ENCODE measurements at places on chromosomes 7 and 10.

GRCh38 chr10:53108317-53108934 is 335.8 kb upstream of the MBL2 start:
- no peak for DNase-seq

- DNase-seq = no peak
These were observed 66.9 kb downstream of the ANLN start for GRCh38 chr7:36456548-36456947.

DNA sequence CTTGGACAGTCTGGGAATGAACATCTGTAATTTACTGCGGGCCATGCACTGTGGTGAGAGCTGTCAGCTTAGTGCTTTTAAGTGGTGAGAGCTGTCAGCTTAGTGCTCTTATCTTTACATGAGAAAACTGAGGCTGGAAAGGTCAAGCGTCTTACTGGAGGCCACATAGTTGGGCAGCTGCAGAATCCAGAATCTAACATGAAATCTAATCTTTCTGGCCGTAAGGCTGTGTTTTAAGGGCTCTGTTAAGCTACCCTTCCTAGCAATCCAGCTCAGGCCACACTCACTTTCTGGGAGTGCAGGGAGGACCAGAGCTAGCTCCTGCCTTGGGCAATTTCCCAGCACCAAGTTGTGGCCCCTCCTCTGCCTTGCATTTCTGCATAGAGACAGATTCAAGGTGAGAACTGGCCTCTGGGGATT is 70.2 kb downstream of the SORCS3 start:
- DNase-seq = no peak

DNA sequence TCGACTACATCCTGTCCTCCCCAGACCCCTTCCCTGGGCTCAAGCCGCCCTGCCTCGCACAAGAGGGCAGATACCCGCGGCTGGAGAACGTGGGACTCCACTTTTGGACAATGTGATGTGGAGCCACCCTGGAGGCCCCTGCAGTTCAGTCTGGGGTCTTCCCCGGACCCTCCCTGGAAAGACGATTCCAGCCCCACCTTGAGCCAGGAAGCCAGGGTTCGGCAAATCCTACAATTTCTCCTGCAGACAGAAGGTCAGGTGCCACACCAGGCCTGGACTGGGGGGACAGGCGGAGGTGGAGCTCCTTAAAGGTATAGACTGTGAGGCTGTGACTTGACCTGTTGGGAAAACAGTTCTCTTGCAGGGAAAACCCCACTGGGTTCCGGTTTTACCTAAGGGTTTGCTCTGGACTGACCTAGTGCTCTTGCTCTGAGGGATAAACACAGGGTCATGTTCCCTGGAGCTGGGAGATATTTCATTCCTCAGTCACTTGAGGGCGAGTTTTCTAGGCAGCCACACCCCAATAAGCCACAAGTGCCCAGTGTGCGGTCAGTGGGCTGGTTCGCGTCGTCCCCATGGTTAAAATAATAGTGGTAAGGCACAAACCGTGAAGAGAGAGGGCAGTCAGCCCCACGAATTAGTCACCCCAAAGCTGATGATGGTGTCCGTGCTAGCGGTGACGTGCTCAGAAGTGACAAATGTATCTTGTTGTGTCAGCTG is 1.6 kb downstream of the FOXL3 start:
- no peak for DNase-seq

- DNase-seq = no peak
These were observed 181.3 kb downstream of the RTKN2 start for GRCh38 chr10:62087329-62087728.

DNA sequence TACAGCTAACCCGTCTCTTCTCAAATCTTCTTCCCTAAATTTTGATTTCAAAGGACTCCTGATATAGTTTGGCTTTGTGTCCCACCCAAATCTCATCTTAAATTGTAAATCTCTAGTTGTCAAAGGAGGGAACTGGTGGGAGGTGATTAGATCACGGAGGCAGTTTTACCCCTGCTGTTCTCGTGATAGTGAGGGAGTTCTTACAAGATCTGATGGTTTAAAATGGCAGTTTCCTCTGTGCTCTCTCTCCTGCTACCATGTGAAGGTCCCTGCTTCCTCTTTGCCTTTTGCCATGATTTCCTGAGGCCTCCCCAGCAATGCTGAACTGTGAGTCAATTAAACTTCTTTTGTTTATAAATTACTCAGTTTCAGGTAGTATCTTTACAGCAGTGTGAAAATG is 269.3 kb downstream of the POLR1F start:
- DNase-seq = no peak

DNA sequence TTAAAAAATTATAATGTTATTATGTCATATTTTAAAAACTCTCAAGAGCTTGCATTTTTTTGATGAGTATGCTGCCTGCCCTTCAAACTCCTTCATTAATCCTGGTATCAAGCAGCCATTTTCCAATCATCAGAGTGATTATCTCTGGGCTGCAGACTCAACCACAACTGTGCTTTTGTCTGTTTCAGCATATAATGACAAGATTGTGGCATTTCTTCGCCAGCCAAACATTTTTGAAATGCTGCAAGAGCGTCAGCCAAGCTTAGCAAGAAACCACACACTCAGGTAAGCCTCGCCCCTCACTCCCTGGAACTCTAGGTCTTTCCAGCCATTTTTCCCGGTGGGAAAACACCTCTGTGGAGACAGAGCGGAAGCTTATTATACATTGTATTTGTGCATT is 90.0 kb upstream of the STK17A start:
- no peak for DNase-seq
